ENCODE measurements at places on chromosomes 5 and 9.

GRCh38 chr5:160852049-160852448 is at the start of gene ATP10B:
ATP10B (minus strand) TSS chr5:160852211; CDS start chr5:160688074, 164,137 bp downstream.
- DNase-seq: peak; percentile 24

DNA sequence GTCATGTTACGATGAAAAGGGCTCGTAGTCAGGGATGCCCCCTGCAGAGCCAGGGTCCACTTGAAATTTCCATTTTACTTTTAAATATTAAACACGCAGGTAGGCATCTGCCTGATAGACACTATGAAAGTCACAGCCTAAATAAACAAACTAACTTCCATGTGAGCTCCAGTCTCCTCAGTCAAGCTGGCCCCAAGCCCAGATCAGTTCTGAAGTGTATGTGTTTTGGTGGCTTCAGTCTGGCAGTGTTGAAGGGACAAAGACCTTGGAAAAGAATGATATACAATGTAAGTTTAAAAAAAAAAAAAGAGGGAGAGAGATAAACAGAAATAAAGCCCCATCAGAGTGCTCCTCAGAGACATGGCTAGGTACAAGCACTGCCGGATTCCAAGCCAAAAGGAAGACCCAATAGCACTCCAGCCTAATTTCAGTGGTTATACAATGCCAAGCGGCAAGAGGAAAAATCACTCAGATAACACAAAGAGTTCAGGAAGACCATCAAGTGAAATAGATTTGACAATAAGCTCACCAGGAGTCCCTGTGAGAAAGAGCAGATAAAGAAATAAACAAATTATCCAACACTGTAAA is 181.0 kb downstream of the BNC2 start:
- DNase-seq: no peak

GRCh38 chr5:155056644-155057269 is 43.2 kb downstream of the KIF4B start:
- DNase-seq: no peak

DNA sequence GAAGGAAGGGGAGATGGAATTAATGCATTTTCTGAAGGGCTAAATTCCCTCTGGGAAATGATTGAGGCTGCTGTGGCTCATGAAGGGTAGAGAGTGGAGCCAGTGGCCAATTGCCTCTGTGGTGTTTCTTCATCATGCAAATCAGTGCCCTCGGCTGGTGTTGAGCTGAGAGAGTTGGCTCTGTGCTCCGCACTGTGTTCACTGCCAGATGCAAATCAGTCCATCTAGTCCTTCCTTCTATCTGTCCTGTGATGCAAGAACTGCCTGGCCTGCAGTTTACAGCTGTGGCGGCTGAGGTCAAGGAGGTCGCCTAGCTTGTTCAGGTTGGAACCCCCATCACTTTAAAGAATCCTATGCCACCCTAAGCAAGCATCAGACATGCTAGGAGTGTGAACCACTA is 6.0 kb downstream of the TMEM171 start:
- peak; percentile 55 for DNase-seq

DNA sequence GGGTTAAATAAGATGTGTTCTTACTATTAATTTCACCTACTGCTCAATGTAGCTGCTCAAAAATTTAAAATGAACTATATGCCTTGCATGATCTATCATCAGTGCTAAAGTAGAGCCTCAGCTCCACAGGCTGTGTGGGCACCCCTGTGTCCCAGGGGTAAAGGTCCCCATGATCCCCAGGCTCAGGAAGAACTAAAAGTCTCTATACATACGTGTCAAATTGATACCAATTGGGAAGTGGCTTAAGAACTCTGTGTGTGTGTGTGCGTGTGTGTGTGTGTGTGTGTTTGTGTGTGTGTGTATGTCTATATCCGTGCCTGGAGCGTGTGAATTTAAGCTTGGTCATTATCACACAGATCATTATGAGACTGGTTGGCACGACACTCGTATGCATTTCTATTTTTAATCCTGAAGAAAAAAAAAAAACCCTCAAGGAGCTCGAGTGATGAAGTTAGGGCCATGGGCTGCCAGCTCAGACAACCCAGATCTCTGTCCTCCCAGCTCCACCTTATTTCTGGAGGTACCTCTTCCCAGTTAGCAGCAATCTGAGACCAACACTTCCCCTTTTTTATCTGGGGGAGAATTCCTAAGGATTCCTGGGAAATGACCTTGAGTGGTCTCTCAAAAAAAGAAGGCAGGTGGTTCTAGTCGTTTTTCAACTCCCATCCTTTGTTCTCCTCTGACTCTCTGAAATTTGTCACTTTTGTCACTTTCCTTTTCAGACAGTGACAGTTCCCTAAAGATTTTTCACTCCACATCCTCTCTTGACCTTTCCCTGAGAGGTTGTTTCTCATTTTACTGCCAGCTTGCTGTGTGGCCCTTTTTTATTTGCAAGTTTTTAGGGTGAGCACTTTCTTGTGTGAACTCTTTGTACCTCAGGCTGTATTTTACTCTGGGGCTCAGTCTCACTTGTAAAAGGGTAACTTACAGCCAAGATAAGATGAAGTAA is 45.7 kb upstream of the CTXN3 start:
- DNase-seq: no peak

DNA sequence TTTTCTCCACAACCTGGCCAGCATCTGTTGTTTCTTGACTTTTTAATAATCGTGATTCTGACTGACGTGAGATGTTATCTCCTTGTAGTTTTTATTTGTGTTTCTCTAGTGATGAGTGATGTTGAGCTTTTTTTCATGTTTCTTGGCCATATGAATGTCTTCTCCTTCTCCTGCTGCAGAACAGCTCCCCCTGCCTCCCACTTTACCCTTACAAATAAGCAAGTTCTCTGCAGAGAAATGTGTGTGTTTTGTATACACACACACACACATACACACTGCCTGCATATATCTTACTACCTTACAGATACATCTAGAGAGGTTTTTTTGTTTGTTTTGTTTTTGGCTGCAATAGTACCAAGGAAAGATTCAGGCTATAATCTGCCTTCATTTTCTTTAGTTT is 88.7 kb upstream of the PHF24 start:
- DNase-seq: no peak

DNA sequence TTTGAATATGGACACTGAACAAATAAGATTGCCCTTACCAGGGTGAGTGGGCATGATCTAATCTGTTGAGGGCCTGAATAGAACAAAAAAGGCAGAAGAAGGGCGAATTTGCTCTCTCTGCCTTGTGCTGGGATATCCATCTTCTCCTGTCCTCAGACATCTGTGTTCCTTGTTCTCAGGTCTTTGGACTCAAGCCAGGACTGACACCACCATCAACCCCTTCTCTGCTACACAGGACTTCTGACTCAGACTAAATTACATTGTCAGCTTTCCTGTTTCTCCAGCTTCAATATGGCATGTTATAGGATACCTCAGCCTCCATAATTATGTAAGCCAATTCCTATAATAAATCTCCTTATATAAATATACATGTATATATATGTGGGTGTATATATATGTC is 40.8 kb upstream of the SLCO6A1 start:
- no peak for DNase-seq

GRCh38 chr9:22160221-22160620 is 151.1 kb upstream of the CDKN2B start:
- DNase-seq: no peak

GRCh38 chr9:89868100-89868499 is 263.3 kb downstream of the GADD45G start:
- no peak for DNase-seq

- DNase-seq: no peak
Observed at GRCh38 chr5:156798201-156798600, 51.9 kb upstream of the PPP1R2B start.

- DNase-seq: no peak
Observed at GRCh38 chr5:89128906-89129625, 246.1 kb upstream of the MEF2C start.

GRCh38 chr5:134006115-134006514 is 1.3 kb upstream of the VDAC1 start:
- no peak for DNase-seq

DNA sequence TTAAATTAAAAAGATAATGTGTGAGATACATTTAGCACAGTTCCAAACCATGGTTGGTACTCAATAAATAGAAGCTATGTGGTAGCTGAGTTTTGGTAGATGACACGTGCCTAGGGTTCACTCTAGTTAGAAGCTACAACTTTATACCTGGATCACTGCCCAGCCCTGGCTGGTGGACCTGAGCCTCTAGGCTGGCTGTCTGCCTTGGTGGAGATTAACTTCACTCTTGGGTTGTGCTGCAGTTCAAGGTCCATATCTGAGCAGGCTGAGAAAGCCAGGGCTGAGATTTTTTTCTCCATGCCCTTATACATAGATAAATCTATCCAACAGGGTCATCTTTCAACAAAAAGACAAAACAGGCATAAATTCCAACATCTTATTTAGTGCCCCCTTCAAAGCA is 44.6 kb upstream of the SPDL1 start:
- no peak for DNase-seq

DNA sequence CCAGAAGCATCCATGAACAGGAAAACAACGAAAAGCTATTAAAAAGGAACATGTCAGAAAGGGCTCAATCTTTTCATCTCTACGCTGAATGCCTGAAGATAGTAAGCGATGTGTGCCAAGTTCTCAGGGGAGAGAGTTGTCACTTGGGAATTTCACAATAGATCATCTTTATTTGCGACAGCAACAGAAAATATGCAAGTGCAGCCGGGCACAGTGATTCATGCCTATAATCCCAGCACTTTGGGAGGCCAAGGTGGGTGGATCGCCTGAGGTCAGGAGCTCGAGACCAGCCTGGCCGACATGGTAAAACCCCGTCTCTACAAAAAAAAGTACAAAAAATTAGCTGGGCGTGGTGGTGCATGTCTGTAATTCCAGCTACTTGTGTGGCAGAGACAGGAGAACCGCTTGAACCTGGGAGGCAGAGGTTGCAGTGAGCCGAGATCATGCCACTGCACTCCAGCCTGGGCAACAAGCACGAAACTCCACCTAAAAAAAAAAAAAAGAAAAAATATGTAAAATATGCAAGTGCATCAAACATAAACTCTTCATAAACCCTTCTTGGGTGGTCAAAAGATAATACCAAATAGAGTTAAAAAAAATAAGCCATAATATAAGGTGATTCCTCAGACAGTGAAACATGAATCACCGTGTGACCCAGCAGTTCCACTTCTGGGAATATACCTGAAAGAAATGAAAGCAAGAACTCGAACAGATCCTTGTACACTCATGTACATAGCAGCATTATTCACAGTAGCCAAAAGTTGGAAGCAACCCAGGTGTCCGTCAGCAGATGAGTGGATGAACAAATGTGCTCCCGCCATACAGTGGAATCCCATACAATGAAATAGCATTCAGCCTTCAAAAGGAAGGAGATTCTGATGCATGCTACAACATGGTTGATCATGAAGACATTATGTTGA is 16.2 kb downstream of the SFXN1 start:
- no peak for DNase-seq

- DNase-seq: no peak
Observed at GRCh38 chr9:134622896-134623257, 18.7 kb upstream of the COL5A1 start.

DNA sequence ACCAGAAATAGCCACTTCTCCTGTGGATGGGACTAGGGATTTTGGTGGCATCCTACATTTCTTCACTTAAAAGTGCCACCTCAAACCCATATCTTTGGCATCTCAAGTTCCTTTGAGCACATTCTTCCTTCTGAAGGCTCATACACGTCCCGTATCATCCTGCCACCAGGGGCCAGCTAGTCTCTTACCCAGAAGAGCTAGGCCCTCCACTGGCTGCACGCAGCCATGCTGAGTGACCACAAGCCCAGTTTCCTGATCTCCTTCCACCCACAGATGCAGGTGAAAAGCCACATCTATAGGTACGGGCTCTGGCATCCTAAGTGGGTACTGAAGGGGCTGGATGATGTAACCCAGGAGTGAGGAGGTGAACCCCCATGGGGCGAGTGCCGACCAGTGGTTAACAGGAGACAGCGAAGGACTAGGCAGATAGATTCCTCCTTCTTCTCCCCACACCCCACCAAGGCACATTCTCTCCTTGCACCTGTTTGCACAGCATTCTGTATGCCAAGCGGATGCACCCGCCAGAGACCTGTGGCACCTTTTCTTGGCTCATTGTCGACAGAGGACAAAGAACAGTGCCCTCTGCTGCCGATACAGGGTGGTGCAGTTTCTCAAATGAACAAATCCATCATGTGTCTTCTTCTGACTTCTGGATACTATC is 14.4 kb upstream of the SCGB3A1 start:
- DNase-seq: peak; percentile 35

DNA sequence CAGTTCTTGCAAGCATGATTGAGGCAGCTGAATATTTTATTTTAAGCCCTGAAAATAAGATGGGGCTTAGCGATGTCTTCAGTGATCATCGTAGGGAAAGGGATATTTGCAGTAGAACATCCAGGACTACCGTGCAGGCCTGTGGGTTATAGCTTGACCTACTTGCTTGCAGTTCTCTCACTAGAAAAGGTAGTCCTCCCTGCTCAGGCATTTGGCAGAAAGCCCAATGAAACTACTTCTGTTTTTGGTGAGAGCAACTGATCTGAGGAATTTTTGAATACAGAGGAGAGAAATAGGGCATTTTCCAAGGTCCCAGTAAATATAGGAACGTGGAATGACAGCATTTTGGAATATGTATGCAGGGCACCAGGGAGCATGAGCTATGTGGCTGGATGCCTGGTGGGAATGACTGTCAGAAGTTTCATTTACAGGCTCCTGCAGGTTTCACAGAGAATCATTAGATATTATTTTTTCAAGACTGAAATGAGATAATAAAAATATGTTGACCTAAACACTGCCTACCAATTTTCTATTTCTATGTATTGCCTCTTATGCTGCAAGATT is 417.9 kb upstream of the ACTBL2 start:
- no peak for DNase-seq

DNA sequence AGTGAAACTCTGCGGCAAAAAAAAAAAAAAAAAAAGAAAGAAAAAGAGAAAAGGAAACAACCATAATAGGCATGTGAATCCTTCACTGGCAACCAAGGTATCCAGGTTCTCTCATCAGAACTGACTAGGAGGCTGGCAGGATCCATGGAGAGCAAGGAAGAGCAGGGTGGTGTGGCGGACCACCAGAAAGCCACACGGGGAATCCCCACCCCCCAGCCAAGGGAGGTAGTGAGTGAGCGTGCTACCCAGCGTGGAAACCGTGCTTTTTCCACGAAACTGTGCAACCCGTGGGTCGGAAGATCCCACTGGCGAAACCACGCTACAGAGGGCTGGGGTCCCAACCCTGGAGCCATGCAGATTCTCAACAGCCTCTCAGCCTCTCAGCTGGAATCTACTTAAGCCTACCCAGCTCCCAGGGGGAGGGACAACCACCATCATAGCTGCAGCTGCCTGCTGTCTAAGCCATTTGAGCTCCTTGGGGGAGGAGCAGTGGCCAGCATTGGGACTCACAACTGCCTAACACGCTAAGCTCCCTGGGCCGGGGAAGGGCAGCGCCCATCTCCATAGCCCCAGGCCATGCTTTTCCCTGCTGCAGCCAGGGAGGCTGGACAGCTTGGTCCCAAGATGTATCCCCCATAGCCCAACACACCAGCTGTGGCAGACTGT is 91.6 kb downstream of the PRELID2 start:
- DNase-seq: no peak

Measured in substantia nigra (tissue), 51 donors.